ENCODE measurements at places on chromosomes 2 and 18.

DNA sequence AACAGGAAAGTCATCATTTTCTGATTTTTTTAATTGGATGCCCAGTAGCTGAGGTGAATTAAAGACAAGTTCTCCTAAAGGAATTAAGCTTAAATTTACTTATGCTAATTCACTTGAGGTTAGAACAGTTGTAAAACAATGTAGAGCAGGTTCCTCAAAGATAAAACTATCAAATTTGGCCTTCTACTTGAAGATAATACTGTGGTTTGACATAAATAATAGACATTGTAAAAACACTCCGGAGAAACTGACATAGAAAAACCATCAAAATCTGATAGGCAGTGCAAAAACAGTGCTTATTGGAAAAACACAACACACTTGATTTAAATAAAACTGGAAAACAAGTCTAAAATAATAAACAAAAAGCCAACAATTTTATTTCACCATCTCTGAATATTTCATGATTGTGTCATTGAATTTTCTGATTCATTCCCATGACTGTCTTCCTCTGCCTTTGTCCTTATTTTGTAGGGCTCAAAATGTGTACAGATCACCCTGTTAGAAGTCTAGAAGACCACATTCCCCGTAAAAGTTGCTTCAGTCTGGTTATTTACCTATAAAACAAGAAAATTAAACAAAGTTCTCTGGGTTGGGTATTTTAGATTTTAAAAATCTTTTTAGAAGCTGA lies 28.3 kb upstream of the SLC40A1 start:
- no peak for DNase-seq

DNA sequence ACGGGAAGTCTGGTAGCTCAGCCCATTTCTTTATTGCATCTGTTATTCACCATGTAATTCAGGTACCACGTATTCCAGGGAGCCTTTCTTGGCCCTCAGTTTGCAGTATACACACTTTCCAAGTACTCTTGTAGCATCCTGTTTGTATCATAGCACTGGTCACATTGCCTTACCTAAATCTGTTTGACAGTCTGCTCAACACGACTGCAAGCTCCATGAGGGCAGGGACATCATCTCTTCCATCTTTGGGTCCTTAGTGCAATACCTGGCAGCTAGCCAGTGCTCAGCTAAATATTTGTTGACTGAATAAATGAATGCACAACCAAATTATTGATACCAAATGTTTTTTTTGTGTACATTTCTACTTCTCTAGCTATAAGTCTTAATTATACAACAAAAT lies 11.2 kb upstream of the IL18R1 start:
- no peak for DNase-seq

- no peak for DNase-seq
Observed at GRCh38 chr18:29271501-29271900, 1094.6 kb upstream of the CDH2 start.

DNA sequence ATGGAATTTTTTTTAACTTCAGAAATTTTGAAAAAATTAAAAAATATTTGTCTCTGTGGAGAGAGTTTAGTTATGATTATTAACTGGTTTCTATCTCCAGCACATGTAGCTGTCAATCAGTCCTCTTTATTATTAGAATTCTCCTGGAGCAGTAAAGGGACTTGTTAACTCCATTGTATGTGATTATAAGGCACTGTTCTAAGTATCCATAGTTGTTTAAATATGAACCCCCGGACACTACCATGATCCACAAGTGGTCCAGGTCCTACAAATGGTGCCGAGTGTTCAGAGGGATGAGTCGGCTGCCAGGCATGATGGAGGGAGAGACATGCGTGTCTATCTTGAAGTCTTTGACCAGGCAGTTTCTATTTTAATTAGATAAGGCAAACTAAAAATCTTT lies 492 bp downstream of the CHRNA1 start:
- no peak for DNase-seq

DNA sequence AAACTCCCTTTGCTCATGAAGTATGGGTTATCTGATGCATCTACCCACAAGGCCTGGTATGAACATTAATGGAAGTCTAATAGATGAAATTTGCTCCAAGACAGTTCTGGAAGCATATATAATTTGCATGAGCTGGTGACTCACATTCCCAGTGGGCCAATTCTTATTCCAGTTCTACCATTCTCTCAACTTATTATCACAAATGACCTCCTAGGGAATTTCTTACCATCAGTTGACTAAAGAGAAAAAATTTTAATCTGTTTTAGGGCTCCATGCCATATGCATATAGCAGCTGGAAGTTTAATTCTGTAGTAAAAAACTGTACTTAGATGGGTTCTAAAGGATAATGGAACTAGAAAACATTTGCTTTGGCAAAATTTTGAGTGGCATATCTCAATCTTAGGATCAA lies 165.2 kb upstream of the COL3A1 start:
- no peak for DNase-seq

All from SW480 (cell line).